Non-pigmented ciliary epithelial cell (primary cell): ENCODE measurements at places on chromosomes 6 and 20.

DNA sequence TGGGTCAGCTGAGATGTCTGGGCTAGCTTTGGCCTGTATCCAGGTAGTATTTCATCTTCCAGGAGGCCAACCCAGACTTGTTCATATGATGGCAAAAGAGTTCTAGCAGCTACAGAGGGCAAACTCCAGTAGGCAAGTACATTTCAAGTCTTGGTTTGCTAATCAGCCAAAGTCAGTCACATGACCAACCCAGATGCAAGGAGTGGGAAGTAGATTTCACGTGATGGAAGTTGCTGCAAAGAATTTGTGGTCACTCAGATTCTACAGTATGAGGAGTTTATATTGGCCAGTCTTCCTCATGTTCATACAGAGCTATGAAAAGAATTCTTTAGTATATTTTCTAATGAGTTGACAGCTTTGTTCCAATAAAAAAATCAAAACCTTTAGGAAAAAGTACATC lies 101.8 kb downstream of the PHACTR1 start:
- DNase-seq, result no peak

- no peak for DNase-seq
Observed at GRCh38 chr20:37981568-37981967, 51.7 kb downstream of the TTI1 start.

- no peak for DNase-seq
Observed at GRCh38 chr20:23782366-23782983, 31.7 kb upstream of the CST1 start.

- DNase-seq, result no peak
Observed at GRCh38 chr6:37994223-37994622, 174.7 kb downstream of the ZFAND3 start.

GRCh38 chr6:141401168-141401567 lies 731.6 kb upstream of the GJE1 start:
- no peak for DNase-seq

DNA sequence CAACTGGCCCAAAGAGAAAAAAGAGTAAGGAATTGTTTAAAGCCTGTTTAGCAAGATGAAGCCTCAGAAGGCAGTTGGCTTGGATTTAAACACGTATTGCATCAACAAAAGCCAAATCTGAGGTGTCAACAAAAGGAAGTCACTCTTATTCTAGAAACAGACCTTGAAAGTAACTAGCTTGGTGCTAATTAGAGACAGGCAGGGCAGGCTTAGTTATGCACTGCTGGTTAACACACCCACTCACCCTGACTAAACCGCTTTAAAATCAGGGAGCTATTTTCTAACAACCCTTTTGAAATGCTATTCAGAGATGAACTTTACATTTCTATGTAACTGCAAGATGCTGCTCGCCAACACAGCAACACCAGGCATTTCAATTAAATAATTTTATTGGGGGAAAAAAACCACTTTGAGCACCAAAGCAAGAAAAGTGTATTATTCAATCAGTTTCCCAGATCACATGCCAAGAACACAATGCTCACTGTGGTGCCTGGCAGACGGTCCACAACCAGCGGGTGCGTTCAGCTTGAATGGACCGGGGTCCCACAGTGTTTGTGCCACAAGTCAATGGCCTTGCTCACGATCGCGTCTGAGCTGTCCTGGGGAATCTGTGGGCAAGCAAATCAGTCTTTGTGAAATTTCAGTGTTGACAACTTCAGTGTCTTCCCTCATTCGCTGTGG lies 23.6 kb downstream of the TBC1D7 start:
- no peak for DNase-seq

- DNase-seq, result no peak
Observed at GRCh38 chr20:1825507-1825906, 69.7 kb upstream of the SIRPA start.

- DNase-seq, result no peak
Observed at GRCh38 chr6:89148016-89148750, 2.3 kb downstream of the PM20D2 start.
